Testis (tissue), 5 donors: ENCODE measurements at places on chromosomes 13 and 19. TPM values are rescaled to one million over a fixed set of nuclear protein-coding genes. Genes with fewer than 3 reads are reported as not detected.

FREM2 gene
- 4.4 TPM for total RNA-seq

DNA sequence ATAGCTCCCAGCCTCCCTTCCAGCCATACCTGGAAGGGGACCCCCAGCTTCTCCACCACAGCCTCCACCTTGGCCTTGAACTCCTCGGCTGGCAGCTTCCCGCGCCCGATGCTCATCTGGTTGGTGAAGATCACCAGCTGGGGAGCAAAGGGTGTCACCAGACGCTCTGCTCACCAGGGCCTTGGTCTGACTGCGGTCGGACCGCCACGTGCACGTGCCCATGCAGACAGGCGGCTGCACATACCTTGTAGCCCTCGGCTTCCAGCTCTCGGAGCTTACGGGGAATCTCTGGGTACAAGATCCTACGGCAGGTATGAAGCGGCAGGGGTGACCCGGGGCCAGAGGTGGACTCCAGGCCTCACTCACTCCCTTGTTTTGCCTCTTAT lies 3.4 kb downstream of the PNKP start:
- DNase-seq = no peak

DNA sequence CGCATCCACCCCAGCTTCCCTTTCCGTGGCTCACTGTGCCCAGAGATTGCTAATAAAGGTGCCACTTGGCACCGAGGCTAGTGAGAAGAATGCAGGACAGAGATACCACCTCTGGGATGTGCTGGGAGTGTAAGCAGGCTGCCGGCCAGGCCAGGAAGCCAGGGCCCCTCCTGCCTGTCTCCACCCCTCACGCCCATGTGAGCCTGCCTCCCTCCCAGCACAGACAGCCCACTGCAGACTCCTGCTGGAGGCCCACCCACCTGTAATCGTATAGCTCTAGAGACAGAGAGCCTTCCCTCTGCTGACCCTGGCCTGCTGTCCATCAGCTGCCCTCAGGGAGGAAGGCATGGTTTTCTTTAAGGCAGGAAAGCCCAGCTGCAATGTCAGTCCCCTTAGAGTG lies 13.9 kb downstream of the VSTM2B start:
- no peak for DNase-seq

DNA sequence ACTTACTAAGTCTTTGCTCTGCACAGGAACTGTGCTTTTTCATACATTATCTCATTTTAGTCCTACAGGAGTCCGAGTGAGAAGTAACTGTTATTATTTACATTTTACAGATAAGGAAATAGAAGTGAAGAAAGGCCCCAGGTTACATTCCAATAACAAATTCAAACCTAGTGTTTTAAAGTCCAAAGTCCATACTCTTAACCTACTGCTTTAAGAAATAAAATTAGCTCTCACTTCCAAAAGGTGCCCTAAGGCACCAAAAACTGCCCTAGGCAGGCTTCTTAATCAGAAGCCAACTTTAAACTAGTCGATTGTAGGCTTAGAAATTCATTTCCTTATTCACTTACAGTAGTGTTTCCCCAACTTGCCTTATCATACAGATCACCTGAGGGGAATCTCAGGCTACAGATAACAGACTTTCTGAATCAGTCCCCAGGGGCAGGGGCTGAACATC lies 555.9 kb downstream of the DIAPH3 start:
- DNase-seq = no peak

IGLON5 gene
- total RNA-seq = 13.3 TPM

ZNF177 gene
- total RNA-seq = 11.9 TPM

- DNase-seq = peak; percentile 79
These were observed 6.9 kb downstream of the IL4I1 start for GRCh38 chr19:49889687-49890348.

DNA sequence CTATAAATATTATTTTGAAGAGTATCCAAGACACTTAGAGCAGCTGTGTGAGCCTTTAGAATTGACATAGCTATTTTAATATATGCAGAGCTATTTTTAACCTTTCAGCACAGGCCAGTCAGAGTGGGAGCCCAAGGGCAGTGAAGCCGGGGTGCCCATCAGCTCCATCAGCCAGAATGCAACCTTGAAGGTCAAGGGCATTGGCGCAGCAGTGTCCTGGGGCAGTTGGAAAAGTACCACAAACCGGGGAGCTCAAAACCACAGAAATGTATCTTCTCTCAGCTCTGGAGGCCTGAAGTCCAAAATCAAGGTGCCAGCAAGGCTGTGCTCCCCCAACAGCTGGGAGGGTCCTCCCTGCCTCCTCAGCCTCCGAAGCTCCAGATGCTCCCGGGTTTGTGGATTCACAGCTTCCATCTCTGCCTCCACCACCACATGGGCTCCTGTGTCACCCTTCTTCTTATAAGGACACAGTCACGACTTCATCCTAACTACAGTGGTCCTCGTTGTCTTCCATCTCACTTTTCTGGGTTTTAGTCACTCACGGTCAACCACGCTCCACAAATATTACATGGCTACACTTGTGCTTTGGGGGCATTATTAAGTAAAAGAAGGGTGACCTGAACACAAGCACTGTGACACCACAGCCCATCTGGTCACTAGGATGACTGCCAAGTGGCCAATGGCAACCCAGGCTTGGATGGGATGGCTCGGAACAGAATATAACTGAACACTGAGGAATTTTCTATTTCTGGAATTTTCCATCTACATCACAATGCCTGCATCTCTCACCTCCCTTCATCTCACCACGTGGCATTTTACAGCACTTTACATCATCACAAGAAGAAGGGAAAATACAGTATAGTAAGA lies 15.9 kb upstream of the GAS6 start:
- no peak for DNase-seq

GRCh38 chr19:12411893-12412292 lies 10.8 kb upstream of the ZNF799 start:
- DNase-seq = no peak

NKPD1 gene
- total RNA-seq = 1.3 TPM

DNA sequence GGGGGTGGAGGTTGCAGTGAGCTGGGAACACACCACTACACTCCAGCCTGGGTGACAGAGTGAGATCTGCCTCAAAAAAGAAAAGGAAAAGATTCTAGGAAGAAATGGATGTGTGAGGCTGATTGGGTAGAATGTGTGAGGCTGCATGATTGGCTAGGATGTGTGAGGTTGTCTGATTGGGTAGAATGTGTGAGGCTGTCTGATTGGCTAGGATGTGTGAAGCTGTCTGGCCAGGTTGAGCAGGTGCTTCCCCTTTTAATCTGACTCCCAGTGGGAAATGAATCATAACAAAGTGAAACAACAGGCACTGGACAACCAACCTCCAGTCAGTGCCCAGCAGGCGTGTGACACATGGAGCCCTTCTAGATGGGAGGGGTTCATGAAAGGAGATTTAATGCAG lies 14.7 kb downstream of the C13orf46 start:
- no peak for DNase-seq

DNA sequence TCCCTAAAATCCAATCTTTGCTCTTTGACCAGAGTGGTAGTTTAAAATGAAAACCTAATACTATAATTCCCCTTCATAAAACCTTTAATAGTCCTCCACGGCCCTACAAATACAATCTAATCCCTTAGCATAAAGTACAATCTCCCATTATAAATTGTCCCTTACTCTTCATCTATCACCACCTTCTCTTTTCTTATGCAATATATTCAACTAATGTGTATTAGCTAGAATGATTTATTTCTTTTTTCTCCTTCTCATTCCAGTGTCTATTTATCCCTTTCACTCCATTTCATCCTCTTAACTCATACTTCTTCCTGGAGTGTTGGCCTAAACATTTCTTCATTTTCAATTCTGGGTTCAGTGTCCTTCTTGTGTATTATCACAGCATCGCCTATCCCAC lies 872.1 kb upstream of the PCDH20 start:
- no peak for DNase-seq

GRCh38 chr13:22108283-22108942 lies 437.5 kb downstream of the FGF9 start:
- no peak for DNase-seq

ZNF430 gene
- total RNA-seq = 9.2 TPM

DNA sequence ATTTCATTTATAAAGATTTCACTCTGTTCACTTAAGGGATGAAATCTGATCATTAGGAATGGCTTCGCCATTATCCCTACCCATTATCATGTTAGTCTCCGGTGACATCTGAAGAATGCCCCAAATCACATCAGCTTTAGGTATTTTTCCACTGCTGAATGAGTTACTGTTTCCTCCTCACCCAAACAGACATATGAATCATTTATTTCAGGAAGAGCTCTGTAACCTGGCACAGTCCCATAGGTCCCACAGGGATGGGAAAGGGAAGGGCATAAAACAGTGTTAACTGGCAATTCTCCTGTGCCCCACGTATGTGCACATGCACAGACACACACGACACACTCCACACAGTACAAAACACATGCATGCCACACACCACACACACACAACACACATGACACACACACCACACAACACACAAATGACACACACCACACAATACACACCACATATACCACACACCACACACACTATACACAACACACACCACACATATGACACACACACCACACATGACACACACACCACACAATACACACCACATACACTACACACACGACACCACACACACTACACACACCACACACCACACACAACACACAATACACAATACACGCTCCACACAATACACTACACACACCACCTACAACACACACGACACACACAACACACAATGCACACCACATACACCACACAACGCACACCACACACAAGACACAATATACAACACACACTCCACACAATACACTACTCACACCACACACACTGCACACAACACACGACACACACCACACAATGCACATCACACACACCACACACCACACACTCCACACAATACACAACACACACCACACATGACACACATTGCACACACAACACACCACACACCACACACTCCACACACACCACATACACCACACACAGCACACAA lies 15.4 kb downstream of the TMEM255B start:
- no peak for DNase-seq

- DNase-seq = peak; percentile 59
These were observed 7.3 kb downstream of the KLK8 start for GRCh38 chr19:50994129-50994528.

- no peak for DNase-seq
These were observed 9.0 kb downstream of the CHAMP1 start for GRCh38 chr13:114323349-114323748.

SULT2B1 gene
- 1.4 TPM for total RNA-seq

DNA sequence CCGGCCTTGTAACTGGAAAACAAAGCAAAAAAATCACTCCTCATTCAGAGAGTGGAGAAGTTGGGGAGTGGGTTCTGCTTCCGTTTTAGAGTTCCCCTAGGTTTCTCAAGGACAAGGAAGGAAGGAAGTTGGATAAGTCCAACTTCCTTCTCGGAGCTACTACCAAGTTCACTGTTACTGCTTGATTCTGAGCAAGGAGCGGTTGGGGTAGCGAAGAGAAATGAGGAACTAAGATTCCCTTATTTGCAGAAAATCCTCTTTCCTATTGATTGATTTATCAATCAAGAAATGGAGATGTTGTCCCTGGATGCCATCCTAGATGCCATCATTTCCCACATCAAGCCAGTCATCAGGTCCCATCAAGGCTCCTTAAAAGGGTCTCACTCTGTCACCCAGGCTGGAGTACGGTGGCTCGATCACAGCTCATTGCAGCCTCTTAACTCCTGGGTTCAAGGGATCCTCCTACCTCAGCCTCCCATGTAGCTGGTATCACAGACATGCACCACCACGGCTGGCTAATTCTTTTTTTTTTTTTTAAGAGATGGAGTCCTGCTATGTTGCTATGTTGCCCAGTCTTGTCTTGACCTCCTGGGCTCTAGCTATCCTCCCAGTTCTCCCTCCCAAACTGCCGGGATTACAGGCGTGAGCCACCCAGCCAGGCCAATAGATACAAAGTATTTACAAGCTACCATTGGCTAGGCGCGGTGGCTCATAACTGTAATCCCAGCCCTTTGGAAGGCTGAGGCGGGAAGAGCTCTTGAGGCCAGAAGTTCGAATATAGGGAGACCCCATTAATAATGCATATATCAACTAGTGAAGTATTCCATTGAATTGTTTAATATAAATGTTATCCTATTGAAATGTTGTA lies 809 bp upstream of the B9D2 start:
- DNase-seq = peak; percentile 51

GRCh38 chr19:43610493-43610892 lies 1.4 kb upstream of the SRRM5 start:
- no peak for DNase-seq

CACNG6 gene
- total RNA-seq = 5.5 TPM

SYNGR4 gene
- 21.8 TPM for total RNA-seq

LCP1 gene
- total RNA-seq = 48.7 TPM

ARL11 gene
- total RNA-seq = 0.25 TPM

KLK11 gene
- 46.3 TPM for total RNA-seq
